C1 segment of cervical spinal cord (tissue), 14 donors: ENCODE measurements at places on chromosomes 16 and 17.

DNA sequence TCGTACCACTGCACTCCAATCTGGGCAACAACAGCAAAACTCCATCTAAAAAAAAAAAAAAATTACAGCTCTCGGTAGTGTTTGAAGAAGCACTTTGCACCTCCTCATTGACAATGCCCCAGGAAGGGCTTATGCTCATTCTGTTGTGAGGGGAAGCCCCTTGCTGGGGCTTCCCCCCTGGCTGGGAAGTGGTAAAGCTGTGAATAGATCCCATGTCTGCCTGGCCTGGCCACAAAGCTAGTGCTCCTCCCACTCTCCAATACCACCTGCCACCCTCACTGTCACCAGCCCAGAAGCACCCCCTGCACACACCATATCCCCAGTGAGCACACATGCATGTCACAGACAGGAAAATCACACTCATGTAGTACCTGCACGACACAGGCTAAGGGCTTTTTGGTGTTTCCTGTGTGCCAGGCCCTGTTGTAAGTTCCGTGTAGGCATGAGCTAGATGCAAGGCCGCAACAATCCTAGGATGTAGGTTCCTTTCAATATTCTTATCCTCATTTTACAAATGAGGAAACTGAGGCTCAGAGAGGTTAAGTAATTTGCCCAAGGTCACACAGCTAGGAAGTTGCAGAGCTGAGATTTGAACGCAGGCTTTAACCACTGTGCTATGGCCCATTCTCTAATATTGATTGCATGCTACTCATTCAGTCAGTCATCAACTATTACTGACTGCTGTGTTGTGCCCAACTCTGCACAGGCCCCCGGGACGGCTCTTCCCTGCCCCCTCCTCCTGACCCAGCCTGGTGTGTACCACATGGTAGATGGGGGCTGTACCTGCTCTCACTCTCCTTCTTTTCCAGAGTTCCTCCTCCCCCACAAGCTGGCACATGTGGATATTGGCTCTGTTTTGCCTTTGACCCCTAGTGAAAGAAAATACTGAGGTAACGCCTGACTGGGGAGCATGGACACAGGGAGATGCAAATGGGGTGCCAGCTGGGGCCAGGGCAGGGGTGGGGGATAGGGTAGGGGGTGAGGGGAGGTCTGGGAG is 11.9 kb upstream of the COL1A1 start:
- DNase-seq: no peak

- no peak for DNase-seq
Observed at GRCh38 chr16:50280932-50281331, 14.6 kb downstream of the ADCY7 start.

- DNase-seq: no peak
Observed at GRCh38 chr17:78383725-78384471, 5.4 kb downstream of the PGS1 start.

DNA sequence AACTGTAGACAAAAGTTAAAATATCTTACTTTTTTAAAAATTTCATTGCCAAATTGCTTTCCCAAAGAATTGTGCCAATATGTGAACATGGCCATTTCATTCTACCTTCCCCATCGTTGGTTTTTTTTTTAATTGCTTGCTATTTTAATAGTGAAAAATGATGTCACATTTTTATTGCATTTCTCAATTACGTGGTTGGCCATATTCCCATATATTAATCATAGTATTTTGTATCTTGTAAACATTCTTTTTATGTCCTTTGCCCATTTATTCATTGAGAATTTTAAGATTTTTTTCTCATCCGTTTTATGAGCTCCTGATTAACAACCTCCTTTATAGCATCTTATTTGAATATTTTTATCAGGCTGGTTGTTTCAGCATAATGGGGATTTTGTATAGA is 7.2 kb downstream of the OMG start:
- DNase-seq: no peak

- no peak for DNase-seq
Observed at GRCh38 chr17:2967515-2967914, 95.9 kb downstream of the OR1D5 start.

GRCh38 chr17:72123530-72124437 is 3.0 kb downstream of the SOX9 start:
- no peak for DNase-seq
